Dermis lymphatic vessel endothelial cell (primary cell): ENCODE measurements at places on chromosomes 6 and 20. TPM values are rescaled to one million over a fixed set of nuclear protein-coding genes. Genes with fewer than 3 reads are reported as not detected.

Gene CST4
- not detected in 2 replicates for total RNA-seq

Gene BTN1A1
- not detected in 2 replicates for total RNA-seq

Gene PERP
- total RNA-seq = 15.8 and 19.0 TPM in 2 replicates

Gene COL9A1
- not detected in 2 replicates for total RNA-seq

Gene TGM2
- 227 and 334 TPM in 2 replicates for total RNA-seq

Gene ZSCAN23
- 2.5 TPM in 1 of 2 replicates, not detected in the other for total RNA-seq

Gene NFKBIL1
- 25.3 and 25.9 TPM in 2 replicates for total RNA-seq

Gene WFDC10B
- not detected in 2 replicates for total RNA-seq

Gene SOX18
- 17.7 and 30.9 TPM in 2 replicates for total RNA-seq

Gene EYS
- not detected in 2 replicates for total RNA-seq

Gene SRMS
- total RNA-seq = not detected in 2 replicates

Gene FKBP1C
- 1.5 and 2.2 TPM in 2 replicates for total RNA-seq

Gene MOG
- not detected in 2 replicates for total RNA-seq
